ENCODE measurements at places on chromosomes 2 and 18.

GRCh38 chr2:143347901-143348414, 218.7 kb downstream of the ARHGAP15 start:
- DNase-seq: no peak

GRCh38 chr18:77822632-77823031, 573.0 kb downstream of the GALR1 start:
- no peak for DNase-seq

GRCh38 chr2:173523497-173523896, 168.8 kb downstream of the CDCA7 start:
- DNase-seq: no peak

DNA sequence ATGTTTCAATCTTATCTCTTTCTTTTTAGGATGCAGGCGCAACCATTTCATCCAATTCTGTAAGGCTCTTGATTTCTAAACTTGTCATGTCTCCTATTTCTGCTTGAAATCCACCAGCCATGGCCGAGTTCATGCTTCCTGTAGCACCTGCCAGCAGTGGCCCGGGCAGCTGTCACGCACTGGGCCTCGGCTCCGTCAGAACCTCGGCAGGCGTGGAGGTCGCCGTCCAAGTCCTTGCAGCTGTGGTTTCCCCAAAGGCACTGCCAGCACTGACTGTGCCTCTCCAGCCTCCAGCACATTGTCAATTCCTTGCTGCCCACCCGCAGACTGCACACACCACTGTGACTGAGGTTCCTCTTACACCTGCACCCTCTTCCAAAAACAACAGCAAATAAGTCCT, 188.7 kb upstream of the SALL3 start:
- DNase-seq: no peak

DNA sequence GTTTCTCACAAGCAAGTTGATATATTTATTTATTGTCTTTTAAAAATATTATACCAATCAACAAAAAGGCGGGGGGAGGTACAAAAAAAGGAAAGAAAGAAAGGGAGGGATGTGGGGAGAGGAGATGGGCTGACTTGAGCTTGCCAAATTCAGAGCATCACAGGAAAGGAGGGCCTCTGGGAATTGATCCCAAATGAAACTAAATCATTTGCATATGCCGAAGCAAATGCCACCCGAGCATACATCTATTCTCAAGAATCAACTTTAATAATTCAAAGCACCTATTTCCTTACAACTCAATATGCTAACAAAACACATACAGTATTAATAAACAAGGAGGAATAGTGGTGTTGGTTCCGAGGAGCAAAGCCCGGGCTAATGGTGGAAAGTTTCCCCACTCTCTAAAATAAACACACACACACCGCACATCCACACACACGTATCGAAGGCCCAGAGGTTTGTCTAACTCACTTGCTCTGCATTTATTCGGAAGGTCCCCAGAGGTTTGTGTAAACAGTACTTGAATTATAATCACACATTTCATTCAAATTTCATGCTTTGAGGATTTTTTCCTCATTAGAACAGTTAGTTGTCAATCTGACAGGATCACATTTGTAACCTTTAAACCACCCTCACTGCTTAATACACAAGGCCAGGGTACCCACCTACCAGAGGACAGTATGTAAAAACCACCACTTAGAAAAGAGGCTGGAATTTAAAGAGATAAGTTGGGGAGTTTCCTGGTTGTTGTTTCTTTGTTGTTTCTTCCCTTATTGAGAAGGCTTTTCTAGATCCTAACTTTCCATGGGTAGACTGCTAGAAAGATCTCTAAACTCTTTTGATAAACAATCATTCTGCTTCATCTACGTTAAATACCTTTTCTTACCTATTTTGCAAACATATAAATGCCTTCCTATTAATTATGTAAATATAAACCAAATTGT, 264.7 kb downstream of the TCF4 start:
- no peak for DNase-seq

GRCh38 chr2:202566286-202566685, 68.5 kb upstream of the FAM117B start:
- DNase-seq: no peak

GRCh38 chr2:64770781-64771334, 117.1 kb upstream of the SERTAD2 start:
- peak; percentile 88 for DNase-seq

DNA sequence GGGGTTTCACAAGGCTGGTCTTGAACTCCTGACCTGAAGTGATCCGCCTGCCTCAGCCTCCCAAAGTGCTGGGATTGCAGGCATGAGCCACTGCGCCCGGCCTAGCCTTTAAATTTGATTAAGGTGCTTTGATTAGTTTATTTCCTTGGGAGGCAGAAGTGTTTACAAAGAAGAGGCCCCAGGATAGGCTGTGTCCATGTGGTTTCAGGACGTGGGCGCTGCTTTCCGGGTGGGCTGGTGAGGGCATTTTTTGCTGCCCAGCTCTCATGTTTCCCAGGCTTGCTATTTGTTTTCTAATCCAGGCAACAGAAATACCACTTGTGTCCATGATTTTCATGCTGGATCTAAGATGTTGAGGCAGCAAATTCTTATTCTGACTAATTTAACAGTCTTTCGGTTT, 124.2 kb downstream of the SH3RF3 start:
- no peak for DNase-seq

DNA sequence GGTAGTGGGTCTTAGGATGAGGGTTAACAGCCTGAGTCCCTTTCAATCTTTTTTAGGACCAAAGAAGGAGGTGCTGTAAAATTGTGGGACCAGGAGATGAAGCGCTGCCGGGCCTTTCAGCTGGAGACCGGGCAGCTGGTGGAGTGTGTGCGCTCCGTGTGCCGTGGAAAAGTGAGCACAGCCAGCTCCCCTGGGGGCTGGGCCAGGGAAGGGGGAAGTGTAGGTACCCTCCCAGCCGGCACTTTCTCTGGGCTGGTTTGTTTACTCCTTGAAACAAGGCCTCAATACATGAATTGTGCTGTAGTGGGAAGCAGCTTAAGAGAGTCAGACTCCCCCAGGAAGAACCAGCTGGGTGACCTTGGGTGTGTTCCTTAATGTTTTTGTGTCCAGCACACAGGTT, 90.1 kb downstream of the RTN4 start:
- no peak for DNase-seq

GRCh38 chr2:138516030-138516704, 14.6 kb downstream of the SPOPL start:
- peak; percentile 31 for DNase-seq

GRCh38 chr18:69411199-69411598, 10.5 kb downstream of the DOK6 start:
- DNase-seq: no peak
